ENCODE measurements at places on chromosomes 11 and 22.

DNA sequence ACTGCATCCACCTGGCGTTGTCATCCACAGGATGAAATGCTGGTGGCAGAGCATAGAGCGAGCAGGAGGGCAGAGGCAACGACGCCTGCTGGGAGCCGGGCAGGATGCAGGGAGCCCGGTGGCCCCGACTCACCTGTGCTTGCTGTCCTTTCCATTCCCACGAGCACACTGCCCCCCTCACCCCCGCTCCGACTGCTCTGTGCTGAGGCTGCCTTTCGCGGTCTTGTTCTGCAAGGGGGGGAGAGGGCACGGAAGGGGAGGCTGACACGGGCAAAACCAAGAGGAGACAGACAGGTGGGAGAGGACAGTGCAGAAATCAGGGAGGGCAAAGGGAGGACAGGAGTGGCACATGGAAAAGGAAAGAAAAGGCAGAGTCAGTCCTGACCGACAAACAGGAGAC lies 37.9 kb upstream of the CYP2D6 start:
- DNase-seq = no peak

- DNase-seq = no peak
Observed at GRCh38 chr11:34030382-34030781, 21.1 kb upstream of the CAPRIN1 start.

DNA sequence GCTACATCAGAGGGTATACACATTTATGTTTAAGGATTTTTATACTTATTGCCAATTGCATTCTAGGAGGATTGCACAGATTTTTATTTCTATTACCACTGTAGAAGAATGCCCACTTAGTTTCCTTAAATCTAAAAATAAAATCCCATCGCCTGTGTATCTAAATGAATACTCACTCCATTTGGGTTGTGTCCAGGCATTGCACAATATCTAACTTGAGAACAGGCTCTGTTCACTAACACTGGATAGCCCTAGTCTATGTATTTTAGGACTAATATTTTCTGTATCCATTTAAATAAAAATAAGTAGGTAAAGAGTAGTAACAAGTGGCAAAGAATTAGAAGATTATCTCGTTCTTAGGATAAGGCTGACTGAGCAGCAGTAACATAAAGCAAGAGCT lies 4.1 kb downstream of the C11orf52 start:
- no peak for DNase-seq

DNA sequence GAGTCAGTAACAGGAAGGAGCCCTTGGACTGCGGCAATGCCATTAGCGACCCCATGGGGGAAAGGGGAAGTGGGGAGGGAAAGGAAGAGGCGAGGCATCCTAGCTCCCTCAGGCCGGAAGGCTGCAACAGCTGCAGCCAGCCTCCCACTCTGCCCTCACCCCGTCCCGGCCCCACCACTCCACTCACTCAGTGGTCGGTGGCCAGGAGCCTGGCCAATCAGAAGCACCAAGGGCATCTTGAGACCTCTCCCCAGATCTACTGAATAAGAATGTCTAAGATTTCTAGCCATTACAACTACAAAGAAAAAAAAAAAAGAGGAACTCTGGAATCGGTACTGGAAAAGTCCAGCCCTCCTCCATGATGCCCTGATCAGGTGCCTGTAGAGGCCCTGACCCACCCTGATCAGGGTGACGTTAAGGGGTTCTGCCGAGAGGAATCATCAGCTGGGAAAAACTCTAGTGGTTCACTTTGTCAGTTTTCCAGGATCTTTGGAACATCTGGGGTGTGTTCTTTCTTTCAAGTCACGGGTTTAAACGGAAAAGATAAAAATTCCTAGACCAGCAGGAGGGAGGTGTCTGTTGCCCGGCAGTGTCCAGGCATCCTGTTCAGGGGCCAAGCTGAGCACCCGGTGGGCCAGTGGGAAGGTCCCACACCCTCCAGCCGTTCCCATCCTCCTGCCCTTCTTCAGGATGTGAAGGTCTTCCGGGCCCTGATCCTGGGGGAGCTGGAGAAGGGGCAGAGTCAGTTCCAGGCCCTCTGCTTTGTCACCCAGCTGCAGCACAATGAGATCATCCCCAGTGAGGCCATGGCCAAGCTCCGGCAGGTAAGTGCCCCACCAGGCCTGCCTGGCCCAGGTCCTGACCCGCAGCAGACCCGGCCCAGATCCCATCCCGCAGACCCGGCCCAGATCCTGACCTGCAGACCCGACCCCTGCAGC lies 14.4 kb downstream of the OAF start:
- DNase-seq = no peak

GRCh38 chr22:18114495-18114894 lies 3.9 kb downstream of the TUBA8 start:
- no peak for DNase-seq

- peak; percentile 33 for DNase-seq
Observed at GRCh38 chr11:102287964-102288724, 29.1 kb upstream of the BIRC3 start.

DNA sequence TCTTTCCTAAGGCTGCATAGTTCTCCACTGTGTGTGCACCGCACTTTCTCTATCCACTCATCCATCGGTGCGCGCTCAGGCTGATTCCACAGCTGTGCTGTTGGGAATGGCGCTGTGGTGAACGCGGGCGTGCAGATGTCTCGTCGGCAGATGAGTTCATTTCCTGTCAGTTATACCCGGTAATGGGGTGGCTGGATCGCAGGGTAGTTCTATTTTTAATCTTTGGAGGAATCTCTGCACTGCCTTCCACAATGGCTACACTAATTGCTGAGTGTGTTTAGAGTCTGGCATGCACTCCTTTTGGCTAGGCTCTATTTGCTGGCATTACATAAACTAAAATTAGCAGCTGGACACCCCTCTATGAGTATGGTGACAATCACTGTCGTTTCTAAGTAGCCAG lies 27.9 kb upstream of the KRTAP5-7 start:
- no peak for DNase-seq

DNA sequence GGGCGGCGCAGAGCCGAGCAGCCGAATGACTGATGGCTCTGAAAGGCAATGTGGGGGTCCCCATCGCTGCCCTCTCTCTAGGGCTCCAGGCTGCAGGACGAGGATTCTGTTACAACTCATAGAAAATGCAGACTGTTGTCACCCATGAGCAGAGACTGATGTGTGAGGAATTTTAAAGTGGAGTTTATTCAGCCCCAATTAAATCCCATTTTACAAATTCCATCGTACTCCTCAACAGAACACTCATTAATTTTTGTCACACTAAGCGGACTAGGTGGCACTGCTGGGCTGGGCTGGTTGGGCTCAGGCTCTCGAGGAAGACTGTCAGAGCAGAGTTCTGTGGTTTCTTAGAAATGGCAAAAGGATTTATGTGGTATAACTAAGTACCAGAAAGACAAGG lies 102.6 kb upstream of the SPON1 start:
- no peak for DNase-seq

GRCh38 chr11:132405728-132406127 lies 1035.3 kb downstream of the NTM start:
- no peak for DNase-seq

GRCh38 chr11:94036096-94036495 lies 14.9 kb downstream of the HEPHL1 start:
- DNase-seq = no peak

GRCh38 chr22:46079093-46079860 lies 71.0 kb upstream of the PPARA start:
- DNase-seq = peak; percentile 76

- no peak for DNase-seq
Observed at GRCh38 chr11:33323421-33323820, 66.2 kb downstream of the HIPK3 start.

- DNase-seq = no peak
Observed at GRCh38 chr22:50641696-50642607, 14.0 kb upstream of the ARSA start.

DNA sequence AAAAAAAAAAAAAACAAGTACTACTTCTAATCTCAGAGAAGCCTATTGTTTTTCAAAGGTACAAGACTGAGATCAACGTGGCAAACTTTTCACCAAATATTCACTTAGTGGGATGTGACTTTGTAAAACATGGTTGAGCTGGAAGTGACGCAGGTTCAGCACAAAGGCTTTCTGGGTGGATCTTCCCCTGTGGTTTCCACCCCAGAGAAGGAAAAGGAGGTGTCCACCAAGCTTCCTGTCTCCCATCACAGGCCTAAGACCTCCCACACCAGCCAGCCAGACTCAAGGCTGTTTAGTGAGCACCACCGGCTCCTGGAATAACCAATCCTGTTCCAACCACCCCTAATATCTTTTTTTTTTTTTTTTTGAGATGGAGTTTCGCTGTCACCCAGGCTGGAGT lies 5.7 kb downstream of the TMEM184B start:
- DNase-seq = peak; percentile 42

- DNase-seq = no peak
Observed at GRCh38 chr11:62852523-62853188, 13.3 kb upstream of the WDR74 start.

DNA sequence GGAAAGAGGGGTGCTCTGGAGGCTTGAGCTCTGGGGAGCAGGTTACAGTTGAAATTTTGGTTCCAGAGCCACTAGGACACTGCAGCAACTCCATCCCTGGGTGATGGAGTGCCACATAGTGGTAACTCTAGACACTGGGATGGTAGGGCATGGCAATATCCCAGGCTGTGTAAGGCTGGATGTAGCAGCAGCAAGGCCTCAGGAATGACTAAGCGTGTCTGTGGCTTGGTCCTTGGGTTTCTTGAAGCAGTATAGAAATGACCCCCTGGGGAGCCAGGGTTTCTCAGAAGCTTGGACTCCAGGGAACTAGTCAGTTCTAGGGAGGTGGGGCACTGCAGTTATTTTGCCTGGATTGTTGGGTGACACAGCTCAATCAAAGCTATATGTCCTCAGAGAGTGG lies 8.1 kb downstream of the MS4A4A start:
- no peak for DNase-seq

DNA sequence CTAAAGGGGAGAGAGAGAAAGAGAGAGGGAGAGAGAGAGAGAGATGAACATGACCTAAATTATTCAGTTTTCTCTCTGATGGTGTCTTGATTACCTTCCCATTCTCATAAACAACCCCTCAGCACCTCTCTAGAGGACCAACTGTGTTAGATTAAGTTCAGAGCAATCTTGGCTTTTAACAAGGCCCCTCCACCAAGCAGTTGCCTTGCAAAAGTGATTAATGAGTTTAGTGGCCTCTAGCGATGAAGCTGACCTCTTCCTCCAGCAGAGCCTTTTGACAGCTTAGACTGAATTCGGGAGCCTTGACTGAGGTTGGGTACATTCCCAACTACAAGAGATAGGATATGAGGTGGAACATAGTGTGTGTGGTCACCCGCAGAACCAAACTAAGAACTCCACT lies 66.1 kb downstream of the ARL14EP start:
- no peak for DNase-seq

DNA sequence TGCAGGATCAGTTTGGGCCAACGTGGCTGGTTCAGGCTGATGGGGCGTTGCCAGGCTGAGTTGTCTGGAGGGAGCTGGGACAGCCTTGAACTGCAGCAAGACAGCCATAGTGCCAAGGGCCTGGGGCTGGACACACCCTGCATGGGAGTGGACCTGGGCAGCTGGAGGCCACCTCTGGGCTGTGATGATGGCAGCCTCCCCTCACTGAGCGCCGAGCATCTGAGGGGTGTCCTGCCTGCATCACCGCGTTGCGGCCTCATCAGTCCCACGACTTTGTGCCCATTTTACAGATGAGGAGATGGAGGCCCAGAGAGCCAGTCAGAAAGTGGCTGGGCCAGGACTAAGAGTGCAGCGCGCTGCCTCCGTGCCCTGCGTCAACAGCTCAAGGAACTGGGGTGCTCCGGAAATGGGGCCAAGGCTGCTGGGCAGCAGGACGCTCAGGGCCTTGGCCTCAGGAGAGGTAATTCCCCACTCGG lies 590 bp upstream of the TSPO start:
- no peak for DNase-seq

GRCh38 chr22:31039393-31039792 lies 41.7 kb upstream of the SMTN start:
- no peak for DNase-seq

DNA sequence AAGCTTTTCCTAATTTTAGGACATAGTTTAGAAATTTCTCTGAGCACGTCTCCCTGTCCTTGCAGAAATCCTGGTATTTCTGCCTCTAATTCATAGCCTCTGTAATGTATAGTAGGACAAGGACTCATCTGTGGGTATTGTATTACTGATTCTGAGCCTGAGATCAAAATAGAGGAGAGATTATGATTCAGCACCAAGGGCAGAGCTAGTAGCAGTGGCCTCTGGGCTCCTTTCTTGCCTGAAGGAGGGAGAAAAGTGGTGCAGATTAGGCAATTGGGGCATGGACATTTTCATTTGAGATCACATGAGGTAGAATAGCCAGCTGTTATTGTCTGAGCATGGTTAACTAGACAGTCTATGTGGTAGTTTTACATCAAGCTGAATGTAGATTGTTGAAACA lies 2.8 kb downstream of the MADD start:
- no peak for DNase-seq

- no peak for DNase-seq
Observed at GRCh38 chr22:47067911-47068625, 305.6 kb downstream of the TBC1D22A start.

GRCh38 chr22:45376703-45377102 lies 36.7 kb downstream of the SMC1B start:
- no peak for DNase-seq

DNA sequence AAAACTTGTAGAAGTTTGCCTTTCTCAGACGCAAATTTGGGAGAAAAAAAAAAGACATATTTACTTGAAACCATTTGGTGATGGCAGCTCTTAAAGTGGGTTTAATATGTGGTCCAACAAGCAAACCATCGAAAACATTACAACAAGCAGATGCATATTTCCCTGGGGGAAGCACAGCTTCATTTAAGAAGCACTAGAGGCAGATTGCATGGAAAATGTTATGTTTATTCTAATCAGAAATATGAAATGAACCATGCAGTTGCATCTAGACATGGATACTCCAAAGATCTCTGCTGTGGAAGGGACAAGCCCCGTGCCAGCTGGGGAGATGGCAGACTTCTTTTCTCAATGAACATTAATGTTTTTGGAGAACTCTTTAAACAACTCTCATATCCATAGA lies 57.4 kb upstream of the PARVA start:
- no peak for DNase-seq
